ENCODE measurements at places on chromosomes 6 and 20. TPM values are rescaled to one million over a fixed set of nuclear protein-coding genes. Genes with fewer than 3 reads are reported as not detected.

The CHRNA4 gene
- 99.7 TPM for total RNA-seq

The CRISP2 gene
- not detected for total RNA-seq

DNA sequence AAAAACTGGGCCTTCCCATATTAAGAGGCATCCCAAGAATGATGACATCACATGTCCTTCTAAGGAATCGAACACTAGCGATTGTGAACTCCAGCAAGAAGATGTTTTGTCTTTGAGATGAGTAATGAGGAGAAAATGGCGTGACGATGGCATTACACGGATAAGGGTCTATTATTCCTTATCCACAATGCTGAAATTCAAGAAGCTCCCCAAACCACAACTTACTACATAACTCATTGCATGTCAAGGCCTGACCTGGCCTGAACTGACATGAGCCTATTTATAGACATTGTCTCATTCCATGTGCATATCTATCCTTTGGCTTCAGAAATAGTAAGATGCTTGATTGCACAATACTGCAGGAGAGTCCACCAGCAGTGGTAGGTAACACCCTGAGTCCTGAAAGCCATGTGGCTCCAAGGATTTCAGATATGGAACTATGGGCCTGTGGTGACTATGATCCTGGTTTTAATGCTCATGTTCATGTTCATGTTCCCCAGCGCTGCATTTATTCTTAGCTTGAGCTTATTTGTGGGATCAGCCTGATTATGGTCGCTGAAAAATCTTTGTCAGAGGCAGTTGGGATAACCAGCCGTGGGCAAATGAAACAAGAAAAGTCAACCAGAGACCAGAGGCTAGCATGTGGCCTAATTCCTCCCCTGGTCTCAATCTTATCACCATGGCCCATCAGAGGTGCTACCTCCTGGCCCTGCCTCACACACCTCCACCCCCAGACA, 183.2 kb upstream of the JARID2 start:
- no peaks in the 10 kb centered on the region for H3K36me3 ChIP-seq
- no peak overlapping the region for H3K4me3 ChIP-seq
- DNase-seq, result no peak
- no peaks in the 10 kb centered on the region for H3K4me1 ChIP-seq

DNA sequence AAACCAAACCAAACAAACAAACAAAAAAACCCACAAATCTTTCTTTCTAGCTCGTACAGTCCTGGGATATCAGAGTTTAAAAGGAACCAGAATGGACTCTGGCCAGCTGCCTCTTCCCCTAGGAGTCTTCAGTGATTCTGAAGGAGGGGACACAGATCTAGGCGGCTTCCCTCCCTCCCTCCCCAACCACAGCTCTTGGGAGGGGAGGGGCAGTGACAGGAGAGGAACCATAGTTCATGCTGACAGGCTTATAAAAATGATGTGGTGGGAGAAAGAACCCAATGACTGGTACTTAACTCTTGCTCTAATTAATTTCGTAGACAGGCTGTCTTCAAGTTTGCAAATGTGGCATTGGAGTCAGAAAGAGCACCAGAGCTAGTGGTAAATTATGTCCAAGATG, 56.0 kb downstream of the NPEPL1 start:
- H3K36me3 ChIP-seq, result no peaks in the 10 kb centered on the region
- no peak overlapping the region for H3K4me3 ChIP-seq
- no peak for DNase-seq

DNA sequence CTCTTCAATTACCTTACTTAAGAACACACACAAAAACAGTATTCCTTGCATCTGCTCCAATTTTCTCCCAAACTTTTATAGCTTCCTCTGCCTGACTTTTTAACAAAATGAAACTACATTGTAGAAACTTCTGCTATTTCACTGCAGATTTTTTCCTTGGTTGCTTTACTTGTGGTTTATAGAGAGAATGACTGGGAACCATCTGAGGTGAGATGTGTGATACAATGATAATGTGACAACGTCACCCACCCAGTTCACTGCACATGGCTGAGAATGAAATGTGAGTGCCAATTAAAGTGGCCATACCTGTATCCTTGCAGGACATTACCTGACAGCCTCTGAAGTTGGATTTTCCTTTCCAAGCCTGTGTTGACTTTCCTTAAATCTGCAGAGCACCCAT, 258.4 kb downstream of the CD83 start:
- H3K27me3 ChIP-seq, result no peaks in the 10 kb centered on the region
- H3K36me3 ChIP-seq, result no peaks in the 10 kb centered on the region
- no peak overlapping the region for H3K27ac ChIP-seq
- DNase-seq, result no peak
- H3K4me1 ChIP-seq, result no peaks in the 10 kb centered on the region

DNA sequence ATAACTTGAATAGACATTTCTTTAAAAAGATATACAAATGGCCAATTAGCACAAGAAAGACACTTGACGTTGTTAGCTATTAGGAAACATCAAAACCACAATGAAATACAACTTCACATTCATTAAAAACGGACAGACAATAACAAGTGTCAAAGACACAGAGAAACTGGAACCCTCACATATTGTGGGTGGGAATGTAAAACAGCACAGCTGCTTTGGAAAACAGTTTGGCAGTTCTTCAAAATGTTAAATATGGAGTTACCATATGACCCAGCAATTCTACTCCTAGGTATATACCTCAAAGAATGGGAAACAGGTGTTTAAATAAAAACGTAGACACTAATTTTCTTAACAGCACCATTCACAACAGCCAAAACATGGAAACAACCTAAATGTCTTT, 100.5 kb upstream of the SLC22A23 start:
- H3K4me3 ChIP-seq, result no peak overlapping the region
- H3K4me1 ChIP-seq, result no peaks in the 10 kb centered on the region

DNA sequence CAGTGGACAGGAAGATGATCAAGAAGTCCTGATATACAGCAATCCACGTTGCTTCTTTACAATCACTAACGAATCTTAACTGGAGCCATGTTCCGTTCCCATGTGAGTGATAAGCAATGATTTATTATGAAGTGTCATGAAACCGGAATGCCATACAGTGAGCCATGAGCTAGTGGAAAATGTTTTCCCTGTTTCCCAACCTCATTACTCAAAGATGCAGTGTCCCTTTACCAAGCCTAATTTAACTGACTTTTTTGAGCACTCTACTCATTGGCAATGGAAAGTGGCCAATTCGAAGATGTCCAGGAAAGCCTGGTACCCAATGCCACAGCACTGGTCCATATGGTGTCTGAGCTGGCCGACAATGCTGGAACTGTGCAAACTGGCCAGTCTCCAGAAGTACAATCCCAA, 148.3 kb downstream of the ZNF217 start:
- no peaks in the 10 kb centered on the region for H3K36me3 ChIP-seq
- H3K4me1 ChIP-seq, result no peaks in the 10 kb centered on the region
- no peaks in the 10 kb centered on the region for H3K27me3 ChIP-seq
- no peak overlapping the region for H3K27ac ChIP-seq

DNA sequence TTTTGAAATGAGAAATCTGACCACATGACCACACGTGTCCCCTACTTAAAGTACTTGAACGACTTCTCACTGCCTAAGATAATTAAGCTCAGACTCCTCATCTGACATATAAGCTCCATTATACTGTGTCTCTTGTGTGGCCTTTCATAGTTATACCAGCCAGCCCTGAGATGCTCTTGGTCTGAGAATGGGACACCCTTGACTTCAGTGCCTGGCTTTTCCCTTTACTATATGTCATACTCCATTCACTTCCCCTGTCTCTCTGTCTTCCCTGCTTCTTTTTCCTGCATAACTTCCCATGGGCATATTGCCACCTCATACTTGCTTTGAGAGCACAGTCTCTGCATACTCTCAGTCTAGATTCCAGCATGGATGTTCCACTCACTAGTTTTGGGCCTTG, 53.4 kb upstream of the TINAG start:
- no peak overlapping the region for H3K27ac ChIP-seq
- DNase-seq, result no peak
- H3K4me1 ChIP-seq, result no peaks in the 10 kb centered on the region
- no peaks in the 10 kb centered on the region for H3K36me3 ChIP-seq
- H3K4me3 ChIP-seq, result no peak overlapping the region

DNA sequence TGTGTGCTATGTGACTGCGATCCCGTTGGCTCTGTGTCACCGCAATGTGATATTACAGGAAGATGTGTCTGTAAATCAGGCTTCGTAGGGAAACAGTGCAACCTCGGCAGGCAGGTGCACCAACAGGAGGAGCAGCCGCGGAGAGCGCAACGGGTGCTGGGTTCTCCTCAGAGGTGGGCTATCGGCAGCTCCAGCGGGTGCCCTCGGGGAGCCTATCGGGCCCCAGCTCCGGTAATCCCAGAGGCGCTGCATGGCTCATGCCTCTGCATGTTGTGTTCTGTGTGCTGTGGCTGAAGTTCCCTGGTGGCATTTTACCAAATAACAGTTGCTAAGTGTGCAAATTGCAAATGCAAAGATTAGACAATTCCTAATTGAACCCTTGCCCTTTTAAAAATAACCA, 409.9 kb downstream of the LAMA2 start:
- no peaks in the 10 kb centered on the region for H3K4me1 ChIP-seq
- no peaks in the 10 kb centered on the region for H3K27me3 ChIP-seq
- DNase-seq, result no peak
- H3K27ac ChIP-seq, result no peak overlapping the region
- no peaks in the 10 kb centered on the region for H3K36me3 ChIP-seq
- no peak overlapping the region for H3K4me3 ChIP-seq

The ACOT8 gene
- total RNA-seq, result 13.9 TPM

The NFKBIL1 gene
- 8.4 TPM for total RNA-seq

GRCh38 chr6:157049133-157049532, 272.0 kb downstream of the ARID1B start:
- no peak overlapping the region for H3K4me3 ChIP-seq
- no peaks in the 10 kb centered on the region for H3K36me3 ChIP-seq
- no peak overlapping the region for H3K27ac ChIP-seq

DNA sequence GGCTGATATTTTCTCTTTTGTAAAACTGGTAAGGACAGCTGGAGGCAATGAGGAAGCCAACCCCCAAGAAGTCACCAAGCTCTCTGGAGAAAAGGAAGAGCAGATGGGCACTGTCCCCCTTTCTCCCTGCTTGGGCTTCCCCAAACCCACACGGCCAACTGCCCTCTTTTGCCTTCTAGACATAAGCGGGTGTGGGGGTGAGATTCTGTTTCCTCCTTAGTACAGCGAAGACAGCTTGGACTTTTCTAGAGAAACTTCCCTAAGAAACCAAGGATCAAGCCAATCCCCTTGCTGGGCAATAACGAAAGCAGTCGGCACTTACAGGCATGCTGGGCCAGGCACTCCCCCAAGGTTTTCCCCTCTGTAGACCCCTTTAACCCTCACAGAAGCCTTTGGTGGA, 110.3 kb downstream of the CDC5L start:
- H3K36me3 ChIP-seq, result no peaks in the 10 kb centered on the region
- H3K4me1 ChIP-seq, result no peaks in the 10 kb centered on the region
- no peak overlapping the region for H3K4me3 ChIP-seq
- no peak overlapping the region for H3K27ac ChIP-seq
- DNase-seq, result no peak

DNA sequence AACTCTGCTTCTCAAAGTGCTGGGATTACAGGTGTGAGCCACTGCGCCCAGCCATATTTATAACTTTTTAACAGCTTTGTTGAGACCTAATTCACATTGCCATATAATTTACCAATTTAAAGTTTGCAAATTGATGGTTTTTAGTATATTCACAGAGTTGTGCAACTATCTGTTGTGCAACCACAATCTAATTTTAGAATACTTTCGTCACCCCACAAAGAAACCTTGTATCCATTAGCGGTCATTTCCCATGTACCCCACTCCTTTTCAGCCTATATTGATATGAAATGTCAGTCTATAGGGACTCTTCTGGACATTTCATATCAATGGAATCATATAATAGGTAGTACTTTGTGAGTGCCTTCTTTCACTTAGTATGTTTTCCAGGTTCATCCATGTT, 55.8 kb downstream of the FOXO3 start:
- H3K4me1 ChIP-seq, result peaks cover 44% of the 10 kb centered on the region
- H3K27me3 ChIP-seq, result no peaks in the 10 kb centered on the region
- H3K27ac ChIP-seq, result no peak overlapping the region
- no peaks in the 10 kb centered on the region for H3K36me3 ChIP-seq

- H3K4me3 ChIP-seq, result peak overlapping the region; percentile 70
- H3K36me3 ChIP-seq, result no peaks in the 10 kb centered on the region
- no peaks in the 10 kb centered on the region for H3K27me3 ChIP-seq
- H3K4me1 ChIP-seq, result no peaks in the 10 kb centered on the region
- H3K27ac ChIP-seq, result peak overlapping the region; percentile 65
Observed at GRCh38 chr20:57391439-57392301, 474 bp downstream of the RBM38 start.

- no peaks in the 10 kb centered on the region for H3K36me3 ChIP-seq
- no peak for DNase-seq
- no peak overlapping the region for H3K27ac ChIP-seq
Observed at GRCh38 chr6:86820750-86821149, 116.6 kb upstream of the HTR1E start.

DNA sequence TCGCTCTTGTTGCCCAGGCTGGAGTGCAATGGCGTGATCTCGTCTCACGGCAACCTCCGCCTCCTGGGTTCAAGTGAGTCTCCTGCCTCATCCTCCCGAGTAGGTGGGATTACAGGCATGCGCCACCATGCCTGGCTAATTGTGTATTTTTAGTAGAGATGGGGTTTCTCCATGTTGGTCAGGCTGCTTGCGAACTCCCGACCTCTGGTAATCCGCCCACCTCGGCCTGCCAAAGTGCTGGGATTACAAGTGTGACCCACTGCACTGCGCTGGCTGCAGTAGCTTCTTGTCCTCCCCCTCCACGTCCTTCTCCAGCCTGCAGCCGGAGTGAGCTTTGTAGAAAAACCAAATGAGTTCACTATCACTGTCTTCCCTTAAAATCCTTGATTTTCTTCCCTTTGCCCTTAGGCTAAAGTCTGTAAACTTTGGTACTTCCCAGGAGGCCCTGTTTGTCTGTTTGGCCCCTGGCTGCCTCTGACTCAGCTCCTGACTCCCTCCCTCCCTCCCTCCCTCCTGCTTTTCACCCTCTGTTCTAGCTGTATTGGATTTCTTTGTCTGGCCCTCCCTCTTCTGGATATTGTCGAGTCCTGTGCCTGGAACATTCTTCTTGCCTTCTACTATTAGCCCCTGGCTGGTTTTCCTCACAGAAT, 12.9 kb downstream of the PARD6B start:
- H3K4me3 ChIP-seq, result no peak overlapping the region
- peak overlapping the region; percentile 47 for H3K27ac ChIP-seq
- peaks cover 57% of the 10 kb centered on the region for H3K4me1 ChIP-seq
- no peaks in the 10 kb centered on the region for H3K36me3 ChIP-seq

GRCh38 chr20:44187054-44187771, at the start of gene JPH2:
TSS of gene JPH2 (minus strand) at chr20:44187188. CDS start at chr20:44186705, 483 bp downstream.
- H3K27me3 ChIP-seq, result no peaks in the 10 kb centered on the region
- no peaks in the 10 kb centered on the region for H3K36me3 ChIP-seq
- no peak for DNase-seq
- no peak within 1 kb of the TSS for H3K27ac ChIP-seq
- no peak within 1 kb of the TSS for H3K4me3 ChIP-seq

GRCh38 chr6:146092961-146093686, 64.3 kb downstream of the GRM1 start:
- H3K4me3 ChIP-seq, result no peak overlapping the region
- DNase-seq, result no peak
- H3K36me3 ChIP-seq, result no peaks in the 10 kb centered on the region
- H3K4me1 ChIP-seq, result no peaks in the 10 kb centered on the region
- H3K27me3 ChIP-seq, result no peaks in the 10 kb centered on the region

The OARD1 gene
- 20.0 TPM for total RNA-seq

- no peak for DNase-seq
- no peak overlapping the region for H3K27ac ChIP-seq
- H3K27me3 ChIP-seq, result no peaks in the 10 kb centered on the region
- H3K4me1 ChIP-seq, result no peaks in the 10 kb centered on the region
Observed at GRCh38 chr6:127486934-127487333, 27.7 kb upstream of the KIAA0408 start.

- no peak overlapping the region for H3K27ac ChIP-seq
- no peaks in the 10 kb centered on the region for H3K4me1 ChIP-seq
Observed at GRCh38 chr6:139282684-139283083, 9.1 kb downstream of the TXLNB start.
